Left lung (tissue), 14 donors: ENCODE measurements at places on chromosomes 2 and 18. TPM values are rescaled to one million over a fixed set of nuclear protein-coding genes. Genes with fewer than 3 reads are reported as not detected.

ZNG1B gene
- polyA plus RNA-seq, result 56.3 TPM

CDKL4 gene
- polyA plus RNA-seq, result 3.1 TPM

ACVR1C gene
- 0.39 TPM for polyA plus RNA-seq

TMX3 gene
- polyA plus RNA-seq, result 90.2 TPM

NXPH2 gene
- polyA plus RNA-seq, result 1.1 TPM

UGT1A5 gene
- polyA plus RNA-seq, result not detected

FAHD2A gene
- polyA plus RNA-seq, result 38.5 TPM

ABCG8 gene
- 0.48 TPM for polyA plus RNA-seq

SP5 gene
- polyA plus RNA-seq, result 7.9 TPM

TRIM43 gene
- not detected for polyA plus RNA-seq

CGREF1 gene
- 0.61 TPM for polyA plus RNA-seq

FAM98A gene
- polyA plus RNA-seq, result 29.3 TPM

KCNIP3 gene
- 7.0 TPM for polyA plus RNA-seq

EEF1B2 gene
- polyA plus RNA-seq, result 801 TPM

ALLC gene
- polyA plus RNA-seq, result not detected

ALK gene
- polyA plus RNA-seq, result 0.15 TPM

PAX8 gene
- 16.8 TPM for polyA plus RNA-seq

SCYGR6 gene
- not detected for polyA plus RNA-seq

HOXD8 gene
- 2.9 TPM for polyA plus RNA-seq

FSIP2 gene
- 1.1 TPM for polyA plus RNA-seq

TMEM178A gene
- 9.1 TPM for polyA plus RNA-seq

MOGAT1 gene
- polyA plus RNA-seq, result not detected
